ENCODE measurements at places on chromosomes 13 and 19. TPM values are rescaled to one million over a fixed set of nuclear protein-coding genes. Genes with fewer than 3 reads are reported as not detected.

ZNF256 gene
- 14.5 TPM for total RNA-seq

DNA sequence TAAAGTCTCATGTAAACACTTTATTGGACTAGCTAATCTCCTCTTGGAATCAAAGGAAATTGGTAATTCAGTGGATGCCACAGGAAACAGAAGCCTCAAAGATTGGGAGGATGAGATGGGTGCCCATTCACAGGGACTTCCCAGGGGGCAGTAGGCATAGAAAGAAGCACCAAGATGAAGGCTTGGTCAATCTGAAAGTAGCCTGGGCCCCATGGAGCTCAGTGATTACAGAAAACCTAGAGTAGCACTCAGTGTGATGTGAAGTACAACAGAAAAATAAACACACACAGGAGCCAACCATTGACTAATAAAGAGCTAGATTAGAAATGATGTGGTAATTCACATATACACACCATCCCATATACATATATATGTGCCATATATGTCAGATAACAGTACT is 560.6 kb downstream of the TBC1D4 start:
- no peak for DNase-seq

GRCh38 chr13:33080972-33081590 is 64.9 kb downstream of the KL start:
- DNase-seq: no peak

CCDC70 gene
- total RNA-seq: not detected

- DNase-seq: no peak
Measured at GRCh38 chr13:29507356-29507755, 88.1 kb downstream of the SLC7A1 start.

- no peak for DNase-seq
Measured at GRCh38 chr13:72507416-72508199, 219.8 kb downstream of the MZT1 start.

TPTE2 gene
- total RNA-seq: 0.60 TPM

DNA sequence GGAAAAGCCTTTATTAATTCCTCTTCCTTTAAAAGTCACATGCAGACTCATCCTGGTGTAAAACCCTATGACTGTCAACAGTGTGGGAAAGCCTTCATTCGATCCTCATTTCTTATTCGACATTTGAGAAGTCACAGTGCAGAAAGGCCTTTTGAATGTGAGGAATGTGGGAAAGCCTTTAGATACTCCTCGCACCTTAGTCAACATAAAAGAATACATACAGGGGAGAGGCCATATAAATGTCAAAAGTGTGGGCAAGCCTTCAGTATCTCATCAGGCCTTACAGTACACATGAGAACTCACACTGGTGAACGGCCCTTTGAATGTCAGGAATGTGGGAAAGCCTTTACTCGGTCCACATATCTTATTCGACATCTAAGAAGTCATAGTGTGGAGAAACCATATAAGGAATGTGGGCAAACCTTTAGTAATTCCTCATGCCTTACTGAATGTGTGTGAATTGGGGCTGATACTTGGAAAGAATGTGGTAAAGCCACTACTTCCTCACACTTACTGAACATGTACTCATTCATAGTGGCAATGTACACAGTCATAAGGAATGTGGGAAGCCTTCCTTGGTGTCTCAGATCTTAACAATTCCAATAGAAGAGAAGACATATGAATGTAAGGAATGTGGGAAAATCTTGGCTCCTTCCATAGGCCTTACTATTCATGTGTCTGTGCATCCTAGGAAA is 18.8 kb downstream of the ZNF559 start:
- DNase-seq: no peak

DNA sequence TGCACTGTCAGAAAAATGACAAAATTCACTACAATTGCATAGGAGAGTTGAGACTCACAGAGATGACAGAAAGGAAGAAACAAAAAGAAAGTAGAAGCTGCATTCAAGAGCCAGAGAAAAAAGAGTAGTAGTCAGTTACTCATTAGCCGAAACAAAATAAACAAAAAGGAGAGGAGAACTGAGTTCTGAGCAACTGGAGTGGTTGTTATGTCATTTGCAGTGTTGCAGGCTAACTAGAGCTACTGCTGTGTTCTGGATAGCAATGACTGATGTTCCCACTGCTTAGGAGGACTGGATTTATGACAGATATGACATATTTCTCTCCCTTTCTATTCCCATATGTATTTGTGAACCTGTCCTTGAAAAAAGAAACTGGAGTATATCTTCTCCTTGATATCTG is 482.6 kb downstream of the RFC3 start:
- no peak for DNase-seq

GRCh38 chr13:59259165-59260000 is 904.3 kb downstream of the DIAPH3 start:
- no peak for DNase-seq

DNA sequence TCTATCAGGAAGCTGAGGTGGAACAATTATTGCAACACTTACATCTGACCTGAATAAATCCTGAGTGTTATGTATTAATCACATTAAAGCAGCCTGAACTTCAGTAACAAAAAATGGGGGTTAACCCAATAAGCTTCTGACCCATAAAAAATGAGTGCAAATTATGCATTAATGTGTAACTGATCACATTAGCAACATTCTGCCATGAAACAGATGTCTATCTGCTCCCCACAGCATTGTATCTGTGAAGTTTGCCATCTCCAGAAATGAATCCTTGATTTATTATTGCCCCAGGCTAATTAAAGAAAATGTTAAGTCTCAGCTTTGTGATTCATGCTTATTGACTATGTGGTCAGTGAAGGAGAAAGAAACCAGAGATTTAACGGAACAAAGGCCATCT is 304.9 kb downstream of the PCDH20 start:
- no peak for DNase-seq

MAST1 gene
- total RNA-seq: 5.8 TPM

DNA sequence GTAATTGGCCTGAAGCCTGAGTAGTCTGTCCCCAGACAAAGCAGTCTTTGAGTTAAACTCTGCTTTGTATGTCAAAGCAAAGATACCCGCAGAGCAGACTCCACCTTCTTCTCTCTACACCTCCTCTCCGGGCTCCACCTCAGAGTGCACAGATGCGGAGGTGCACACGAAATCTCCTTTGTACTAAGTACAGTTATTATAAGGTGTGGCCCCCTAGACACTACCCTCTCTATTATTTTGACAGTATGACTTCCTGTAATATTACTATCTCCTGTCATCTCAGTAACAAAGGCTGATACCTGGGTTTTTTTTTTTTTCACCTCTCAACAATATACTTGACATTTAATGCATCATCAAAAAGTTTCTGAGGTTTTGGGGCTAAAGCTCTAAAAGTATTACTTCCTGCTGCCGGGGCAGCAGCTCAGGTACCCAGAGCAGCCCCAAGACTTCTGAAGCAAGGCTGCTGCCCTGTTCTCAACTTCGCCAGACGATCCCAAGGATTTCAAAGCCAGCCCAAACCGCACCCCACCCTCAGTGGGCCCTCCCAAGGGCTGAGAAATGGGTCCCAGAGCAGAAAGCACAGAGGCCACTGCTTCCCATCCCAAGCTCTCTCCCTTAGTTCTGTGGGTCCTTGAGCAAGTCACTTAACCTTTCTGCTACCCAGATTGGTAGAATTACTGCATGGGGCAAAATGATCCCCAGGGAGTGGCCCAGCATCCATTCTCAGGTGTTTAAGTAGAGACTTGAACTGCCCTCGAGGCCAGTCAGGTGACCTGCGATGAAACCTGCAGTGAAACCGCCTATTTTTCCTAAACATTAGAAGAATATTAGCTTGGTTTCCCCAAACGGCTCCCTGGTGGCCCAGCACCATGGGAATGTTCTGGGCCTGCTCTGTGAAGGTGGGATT is 180.6 kb downstream of the FOXO1 start:
- no peak for DNase-seq

C19orf85 gene
- not detected for total RNA-seq

DNA sequence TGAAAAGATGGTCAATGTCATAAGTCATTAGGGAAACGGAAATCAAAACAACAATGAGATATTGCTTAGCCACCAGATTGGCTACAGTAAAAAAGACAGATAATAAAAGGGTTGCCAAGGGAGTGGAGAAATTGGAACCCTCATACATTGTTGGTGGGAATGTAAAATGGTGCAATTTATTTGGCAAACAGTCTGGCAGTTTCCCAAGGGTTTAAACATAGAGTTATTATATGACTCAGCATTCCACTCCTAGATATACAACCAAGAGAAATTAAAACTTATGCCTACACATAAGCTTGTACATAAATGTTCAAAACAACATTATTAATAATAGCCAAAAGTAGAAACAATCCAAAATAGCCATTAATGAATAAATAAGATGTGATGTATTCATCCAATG is 9.9 kb upstream of the ZNF227 start:
- no peak for DNase-seq

ZNF816 gene
- total RNA-seq: 15.7 TPM

DNA sequence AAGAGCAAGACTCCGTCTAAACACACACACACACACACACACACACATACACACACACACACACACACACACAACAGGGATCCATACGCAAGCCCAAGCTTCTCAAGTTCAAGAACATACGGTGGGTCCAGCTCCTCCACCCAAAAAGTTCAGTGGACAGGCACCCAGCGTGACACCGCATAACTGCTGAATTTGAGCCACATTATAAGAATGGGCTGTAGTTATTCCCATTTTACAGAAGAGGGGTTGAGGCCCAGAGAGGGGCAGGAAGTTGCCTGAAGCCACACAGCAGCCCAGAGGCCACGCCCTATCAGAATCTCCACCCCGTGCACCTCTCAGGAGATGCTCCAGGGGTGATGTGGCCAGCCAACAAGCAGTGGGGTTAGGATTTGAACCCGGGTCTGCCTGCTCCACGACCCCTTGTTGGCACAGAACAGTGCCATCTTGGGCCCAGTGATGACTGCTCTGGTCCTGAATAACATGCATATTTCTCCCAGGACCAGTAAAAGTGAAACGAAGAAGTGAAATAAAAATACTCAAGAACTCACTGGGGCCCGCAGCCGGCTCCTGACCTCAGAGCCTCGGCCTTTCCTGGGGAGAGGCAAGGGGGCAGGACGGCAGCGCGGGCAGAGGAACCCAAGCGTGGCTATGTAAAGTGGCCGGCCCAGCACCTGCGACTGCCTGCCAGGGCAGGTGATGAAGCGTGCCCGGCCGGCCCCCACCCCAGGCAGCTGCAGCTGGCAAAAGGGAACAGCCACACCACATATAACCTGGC is 61.9 kb downstream of the AP1M1 start:
- no peak for DNase-seq

TYROBP gene
- not detected for total RNA-seq

DNA sequence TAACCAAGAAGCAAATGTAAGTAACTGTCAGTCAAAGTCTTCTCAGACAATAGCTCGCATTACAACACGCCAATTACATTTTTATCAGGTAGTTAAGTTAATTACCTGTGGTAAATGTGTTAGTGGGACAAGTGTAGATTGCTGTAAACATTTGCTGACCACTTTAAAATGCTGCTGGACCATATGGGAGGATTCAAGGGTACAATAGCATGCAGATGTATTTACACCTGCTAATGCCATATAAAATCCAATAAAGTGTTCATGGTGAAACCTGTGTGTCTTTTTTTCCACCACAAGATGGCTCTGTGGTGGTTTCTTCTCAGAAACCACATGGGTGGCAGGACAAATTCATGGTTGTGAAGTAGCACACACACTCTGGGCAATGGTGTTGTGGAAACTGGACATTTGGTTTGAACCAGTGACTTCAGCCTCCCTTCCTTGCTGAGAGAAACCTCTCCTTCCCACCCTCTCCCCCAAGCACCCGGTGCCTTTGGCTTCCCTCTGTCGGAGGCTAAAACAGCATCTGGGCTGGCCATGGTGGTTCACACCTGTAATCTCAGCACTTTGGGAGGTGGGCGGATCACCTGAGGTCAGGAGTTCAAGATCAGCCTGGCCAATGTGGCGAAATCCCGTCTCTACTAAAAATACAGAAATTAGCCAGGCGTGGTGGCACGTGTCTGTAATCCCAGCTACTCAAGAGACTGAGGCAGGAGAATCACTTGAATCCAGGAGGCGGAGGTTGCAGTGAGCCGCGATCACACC is 18.1 kb upstream of the GTF3A start:
- no peak for DNase-seq

GRCh38 chr13:80265348-80265747 is 75.6 kb downstream of the SPRY2 start:
- no peak for DNase-seq

DNA sequence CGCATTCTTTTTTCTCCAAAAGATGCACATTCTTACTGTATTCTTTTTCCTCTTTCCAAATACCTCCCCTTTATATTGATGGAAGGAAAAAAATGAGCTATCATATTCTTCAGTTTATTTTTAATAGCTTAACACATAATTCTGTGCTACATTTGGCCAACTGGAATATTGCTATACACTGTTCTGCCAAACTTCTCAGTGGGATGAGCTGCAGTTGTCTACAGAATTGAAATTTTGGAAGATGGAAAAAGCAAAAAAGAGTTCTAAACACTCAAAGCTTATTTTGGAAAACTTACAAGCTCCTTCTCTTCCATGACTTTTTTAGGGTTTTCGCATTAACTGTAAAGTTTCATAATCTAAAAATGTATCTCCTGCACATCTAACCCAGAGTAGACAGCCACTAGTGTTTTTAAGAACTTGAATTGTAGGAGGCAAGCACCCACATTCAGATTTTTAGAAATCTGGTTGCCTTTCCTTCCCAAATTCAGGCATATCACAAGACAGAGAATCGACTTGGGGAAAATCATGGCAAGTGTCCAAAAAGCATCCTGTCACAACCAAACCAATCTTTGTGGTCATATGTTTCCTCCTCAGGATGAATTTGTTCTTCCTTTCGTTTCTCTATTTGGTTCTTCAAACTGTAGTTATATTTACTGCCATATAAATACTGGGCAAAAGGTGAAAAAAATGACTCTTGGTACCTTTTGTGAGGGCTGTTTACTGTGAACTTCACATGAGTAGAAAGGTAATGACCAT is 111.4 kb upstream of the FRY start:
- no peak for DNase-seq

DNA sequence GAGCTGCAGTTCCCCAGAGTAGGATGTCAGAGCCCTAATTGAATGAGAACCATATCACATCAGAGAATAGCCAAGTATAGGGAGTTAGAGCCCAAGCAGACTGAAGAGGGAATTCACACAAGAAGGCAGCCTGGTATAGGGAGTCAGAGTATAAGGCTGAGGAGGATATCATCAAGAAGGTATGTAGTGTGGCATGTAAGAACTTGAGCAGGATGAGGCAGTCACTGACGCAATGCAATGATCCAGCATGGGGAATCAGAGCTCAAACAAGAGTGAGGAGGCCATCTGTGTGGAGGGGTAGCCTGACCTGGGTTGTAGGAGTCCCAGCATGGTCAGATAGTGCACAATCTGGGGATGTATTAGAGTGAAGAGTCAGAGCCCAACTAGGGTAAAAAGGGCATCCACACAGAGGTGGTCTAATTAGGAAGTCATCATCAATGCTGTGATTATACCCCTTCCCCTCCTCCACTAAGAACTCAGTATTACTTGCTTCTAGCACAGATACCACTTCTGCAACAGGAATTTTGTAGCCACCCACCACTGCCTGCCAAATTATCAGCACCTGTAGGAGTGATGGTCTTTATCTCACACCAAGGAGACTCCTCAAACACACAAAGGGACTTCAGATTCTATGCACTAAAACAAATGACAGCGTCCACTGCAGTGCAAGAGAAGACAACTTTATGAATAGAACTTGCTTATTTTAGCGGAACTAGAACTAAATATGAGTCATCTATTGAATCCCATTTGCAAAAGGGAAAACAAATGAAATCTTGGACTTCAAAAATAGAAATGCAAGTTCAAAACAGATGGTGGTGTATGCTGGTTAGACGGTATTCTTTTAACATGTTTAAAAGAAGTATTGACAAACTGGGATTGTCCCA is 107.2 kb downstream of the FNDC3A start:
- no peak for DNase-seq
